Immature natural killer cell (primary cell): ENCODE measurements at places on chromosomes 3 and 15.

DNA sequence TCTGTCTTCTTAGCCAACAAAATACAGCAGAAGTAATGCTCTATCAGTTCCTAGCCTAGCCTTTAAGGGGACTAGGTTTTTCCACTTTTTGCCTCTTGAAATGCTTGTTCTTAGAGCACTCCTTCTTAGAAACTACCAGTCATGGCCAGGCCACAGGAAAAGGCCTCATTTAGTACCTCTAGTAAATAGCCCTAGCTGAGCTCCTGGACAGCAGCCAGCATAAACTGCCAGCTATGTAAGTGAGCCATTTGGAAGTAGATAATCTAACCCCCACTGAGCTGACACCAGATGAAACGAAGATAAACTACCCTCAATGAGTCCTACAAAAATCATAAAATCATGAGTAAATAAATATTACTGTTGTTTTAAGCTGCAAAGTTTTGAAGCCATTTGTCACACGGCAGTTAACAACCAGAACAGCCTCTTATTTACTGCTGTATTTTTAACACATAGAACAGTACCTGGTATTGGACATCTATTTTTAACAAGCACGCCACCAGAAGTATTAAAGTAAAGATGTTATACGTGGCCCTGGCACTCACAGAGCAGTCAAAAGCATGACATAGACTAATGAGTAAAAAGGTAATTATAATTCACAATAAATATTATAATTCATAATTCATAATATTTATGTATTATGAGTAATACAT, 12.0 kb downstream of the TBC1D5 start:
- no peak for DNase-seq
- peaks cover 30% of the 10 kb centered on the region for H3K4me1 ChIP-seq
- H3K27ac ChIP-seq: peak overlapping the region; percentile 55
- no peaks in the 10 kb centered on the region for H3K27me3 ChIP-seq
- no peak overlapping the region for H3K4me3 ChIP-seq

DNA sequence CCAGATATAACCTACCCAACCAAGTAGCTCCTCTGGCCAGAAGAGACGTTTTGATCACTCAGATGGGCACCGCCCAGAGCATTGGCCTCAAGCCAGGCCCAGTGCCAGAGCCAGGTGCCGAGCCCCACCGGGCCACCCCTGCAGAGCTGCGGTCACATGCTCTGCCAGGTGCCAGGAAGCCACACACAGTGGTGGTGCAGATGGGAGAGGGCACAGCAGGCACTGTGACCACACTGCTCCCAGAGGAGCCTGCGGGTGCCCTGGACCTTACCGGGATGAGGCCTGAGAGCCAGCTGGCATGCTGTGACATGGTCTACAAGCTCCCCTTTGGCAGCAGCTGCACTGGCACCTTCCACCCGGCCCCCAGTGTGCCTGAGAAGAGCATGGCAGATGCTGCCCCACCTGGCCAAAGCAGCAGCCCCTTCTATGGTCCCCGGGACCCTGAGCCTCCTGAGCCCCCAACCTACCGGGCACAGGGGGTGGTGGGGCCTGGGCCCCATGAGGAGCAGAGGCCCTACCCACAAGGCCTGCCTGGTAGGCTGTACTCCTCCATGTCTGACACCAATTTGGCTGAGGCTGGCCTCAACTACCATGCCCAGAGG, 19.1 kb upstream of the APEH start:
- no peaks in the 10 kb centered on the region for H3K4me1 ChIP-seq
- H3K27me3 ChIP-seq: peaks cover 3% of the 10 kb centered on the region
- H3K27ac ChIP-seq: no peak overlapping the region
- no peak for DNase-seq
- no peak overlapping the region for H3K4me3 ChIP-seq
- H3K36me3 ChIP-seq: no peaks in the 10 kb centered on the region

GRCh38 chr3:73432023-73432705, 192.6 kb downstream of the PDZRN3 start:
- H3K27me3 ChIP-seq: no peaks in the 10 kb centered on the region
- no peak overlapping the region for H3K27ac ChIP-seq
- DNase-seq: no peak
- H3K4me3 ChIP-seq: no peak overlapping the region
- no peaks in the 10 kb centered on the region for H3K36me3 ChIP-seq

DNA sequence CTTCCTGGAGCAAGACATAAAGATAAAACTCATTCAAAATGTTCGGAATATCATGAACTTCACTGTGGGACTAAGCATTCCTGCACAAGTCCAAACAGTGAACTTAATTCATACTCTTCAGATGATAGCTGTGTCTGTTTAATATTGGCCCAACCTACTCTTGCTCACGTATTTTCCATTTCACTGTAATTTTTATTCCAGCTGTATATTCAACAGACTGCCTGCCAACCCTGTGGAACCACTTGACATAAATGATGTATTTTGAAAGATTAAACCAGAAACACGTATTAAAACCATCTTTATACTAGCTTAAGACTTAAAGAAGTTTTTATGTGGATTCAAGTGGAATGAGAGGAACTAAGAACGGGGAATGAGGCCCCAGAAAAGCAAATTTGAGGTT, 172.5 kb downstream of the TMEM108 start:
- DNase-seq: no peak
- H3K4me1 ChIP-seq: peaks cover 6% of the 10 kb centered on the region
- H3K27ac ChIP-seq: no peak overlapping the region
